ENCODE measurements at places on chromosomes 7 and 10.

- DNase-seq: no peak
These were observed 60.9 kb downstream of the COBL start for GRCh38 chr7:51255536-51256208.

DNA sequence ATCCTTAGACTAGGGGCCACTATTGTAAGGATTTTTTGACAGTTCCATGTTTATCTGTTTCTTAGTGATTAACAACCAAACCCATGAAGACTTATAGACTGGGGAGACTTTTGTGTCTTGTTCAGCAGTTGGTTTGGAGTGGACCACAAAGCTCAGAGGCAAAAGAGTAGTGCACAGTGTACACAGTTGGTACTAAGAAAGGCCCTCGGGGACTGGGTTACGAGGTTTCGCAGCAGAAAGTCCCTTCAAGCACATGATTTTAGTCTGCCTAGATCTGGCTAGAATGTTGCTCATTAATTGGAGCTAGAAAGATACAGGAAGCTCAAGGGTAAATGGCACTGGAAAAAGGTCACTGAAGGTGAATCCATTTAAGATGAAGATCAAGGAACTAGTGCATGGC lies 35.4 kb downstream of the CDK14 start:
- no peak for DNase-seq

DNA sequence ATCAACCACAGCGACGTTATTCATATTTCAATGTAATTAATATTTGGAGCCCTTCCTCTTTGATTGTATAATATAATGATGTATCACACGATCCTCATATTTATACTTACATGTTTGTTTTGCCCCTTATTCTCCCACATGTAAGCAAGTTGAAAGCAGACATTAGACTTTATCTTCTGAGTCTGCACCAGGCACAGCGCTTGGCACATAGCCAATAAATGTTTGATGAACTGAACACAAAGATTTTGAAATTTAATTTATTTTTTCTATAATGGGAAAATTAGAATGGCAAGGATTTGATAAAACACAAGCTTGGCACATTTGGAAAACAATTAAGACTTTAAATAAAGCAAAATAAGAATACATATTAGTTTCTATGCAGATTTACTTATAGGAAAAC lies 31.6 kb downstream of the ZFAND4 start:
- no peak for DNase-seq

DNA sequence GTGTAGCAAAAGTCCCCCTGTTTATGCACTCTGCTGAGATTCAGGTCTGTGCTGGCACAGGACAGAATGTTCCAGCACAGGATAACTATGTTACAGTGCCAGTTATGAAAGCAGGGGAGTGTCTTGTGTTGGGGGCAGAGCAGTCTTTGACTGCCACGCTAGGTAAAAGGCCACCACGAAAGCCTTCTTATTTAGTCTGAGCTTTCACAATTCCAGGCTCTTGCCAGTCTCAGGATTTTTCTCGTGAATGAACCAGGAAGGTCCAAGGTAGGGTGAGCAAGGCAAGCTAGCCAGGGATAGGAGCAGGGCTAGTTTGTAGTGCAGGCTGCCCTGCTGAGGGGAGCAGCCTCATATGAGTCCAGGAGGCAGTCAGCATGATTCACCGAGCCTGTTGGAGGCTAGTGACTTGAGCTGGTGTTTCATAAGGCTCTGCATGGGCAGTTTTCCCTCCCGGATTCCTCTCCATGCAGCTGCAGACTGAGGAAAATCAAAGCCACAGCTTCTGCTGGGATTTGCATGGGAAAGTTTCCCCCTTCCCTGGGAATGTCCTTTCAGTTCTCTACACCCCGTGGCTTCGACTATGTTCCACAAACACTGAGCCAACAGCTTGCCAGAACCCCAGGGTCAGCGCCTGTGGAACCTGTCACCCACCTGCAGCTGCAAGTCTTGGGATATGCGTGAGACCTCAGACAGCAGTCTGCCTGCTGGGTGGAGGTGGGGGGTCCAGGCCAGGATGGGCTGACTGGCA lies 112.3 kb downstream of the JCAD start:
- no peak for DNase-seq

DNA sequence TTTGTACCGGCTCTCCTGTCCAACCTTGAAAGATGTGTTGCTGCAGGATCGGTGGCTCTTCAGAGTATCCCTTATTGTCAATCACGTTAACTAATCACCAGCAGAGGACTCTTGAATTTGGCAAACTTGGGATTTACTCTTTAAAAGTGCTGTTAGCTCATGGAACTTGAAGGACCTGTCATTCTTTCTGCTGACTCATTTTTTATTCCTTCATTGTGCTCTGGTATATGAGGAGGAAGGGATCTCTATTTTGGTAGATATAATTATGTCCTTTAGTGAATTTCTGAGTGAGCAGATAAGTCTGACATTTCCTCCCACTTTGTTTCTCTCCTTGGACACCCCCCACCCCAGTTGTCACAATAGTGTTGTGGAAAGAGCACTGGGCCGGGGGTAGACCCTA lies 175.1 kb upstream of the HDAC9 start:
- DNase-seq: no peak

DNA sequence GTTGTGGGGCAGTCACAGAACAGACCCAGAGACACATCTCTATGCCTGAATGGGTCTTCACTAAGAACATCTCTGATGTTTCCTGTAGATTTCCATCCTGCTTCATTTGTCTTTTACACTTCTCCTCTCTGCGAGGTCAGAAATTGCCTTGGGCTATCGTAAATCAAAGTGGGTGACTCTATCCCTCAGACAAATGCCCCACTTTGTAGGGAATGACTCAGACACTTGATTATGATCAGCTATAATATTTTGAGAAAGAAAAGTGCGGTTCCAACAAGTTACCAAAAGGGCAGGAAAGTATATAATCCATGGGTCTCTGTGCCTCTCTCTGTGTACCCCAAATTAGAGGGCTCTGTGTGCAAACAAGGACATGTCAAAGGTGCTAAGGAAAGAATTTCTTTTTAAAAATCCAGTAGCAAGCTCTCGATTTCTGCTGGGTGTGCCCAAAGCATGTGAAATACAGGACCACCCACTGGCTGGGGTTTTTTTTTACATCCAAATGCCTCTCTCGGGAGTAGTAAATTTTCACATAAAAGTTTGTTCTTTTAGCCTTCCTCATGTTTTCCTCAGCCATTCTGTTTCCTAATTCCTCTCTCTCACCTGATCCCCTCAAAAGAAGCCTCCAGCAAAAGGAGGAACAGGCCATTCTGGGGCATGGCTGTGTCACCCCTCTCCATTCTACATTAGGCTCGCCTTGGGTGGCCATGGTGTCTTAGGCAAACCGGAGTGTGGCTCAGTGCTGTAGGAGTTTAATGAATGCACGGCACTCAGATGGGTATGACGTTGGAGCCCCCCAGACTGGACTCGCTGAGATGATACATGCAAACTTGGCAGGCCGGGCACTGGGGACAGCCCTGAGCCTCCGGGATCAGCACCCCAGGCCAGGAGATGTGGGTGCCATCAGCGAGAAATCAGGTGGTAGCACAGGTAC lies 6.3 kb upstream of the OPN4 start:
- no peak for DNase-seq

GRCh38 chr10:9227679-9228365 lies 1173.3 kb downstream of the GATA3 start:
- DNase-seq: no peak

- no peak for DNase-seq
These were observed 45.4 kb downstream of the TMEM168 start for GRCh38 chr7:112744818-112745217.

- DNase-seq: no peak
These were observed 1093.0 kb downstream of the GATA3 start for GRCh38 chr10:9147475-9147874.

DNA sequence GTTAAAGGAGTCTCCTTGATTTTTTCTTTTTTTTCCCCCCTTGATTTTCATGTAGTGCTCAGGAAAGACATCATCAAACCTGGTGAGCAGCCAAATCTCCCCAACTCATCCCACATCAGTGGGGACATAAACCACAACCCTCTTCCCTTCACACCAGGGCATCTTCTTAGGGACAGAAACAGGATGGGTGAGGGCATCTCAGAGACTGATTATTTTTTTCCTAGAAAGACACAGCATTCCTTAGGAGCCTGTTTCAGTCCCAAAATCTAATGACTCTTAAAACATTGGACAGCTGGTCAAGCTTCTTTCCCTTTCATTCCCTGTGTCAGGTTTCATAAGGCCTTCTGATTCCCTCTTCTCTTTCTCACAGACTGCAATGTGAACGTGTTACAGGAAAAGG lies 31.5 kb upstream of the GSAP start:
- DNase-seq: no peak

DNA sequence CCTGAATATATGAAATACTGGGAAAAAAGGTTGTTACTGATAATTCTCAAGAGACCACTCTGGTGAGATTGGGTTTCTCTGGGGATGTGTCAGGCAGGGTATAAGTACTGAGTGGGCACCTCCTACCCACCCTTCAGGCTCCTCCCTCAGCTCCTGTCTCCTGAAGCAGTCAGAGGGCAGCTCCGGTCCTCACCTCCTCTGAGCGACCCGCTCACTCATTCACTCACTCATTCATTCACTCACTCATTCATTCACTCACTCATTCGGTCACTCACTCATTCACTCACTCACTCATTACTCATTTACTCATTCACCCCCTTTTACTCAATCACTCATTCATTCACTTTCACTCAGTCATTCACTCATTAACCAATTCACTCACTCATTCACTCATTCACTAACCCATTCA lies 6.9 kb upstream of the PFKP start:
- no peak for DNase-seq

- DNase-seq: no peak
These were observed 210.8 kb downstream of the CCSER2 start for GRCh38 chr10:84539216-84539615.

All from CD4-positive, alpha-beta T cell treated with Interleukin-4 for 4 hours (primary cell).